ENCODE measurements at places on chromosomes 11 and 22.

DNA sequence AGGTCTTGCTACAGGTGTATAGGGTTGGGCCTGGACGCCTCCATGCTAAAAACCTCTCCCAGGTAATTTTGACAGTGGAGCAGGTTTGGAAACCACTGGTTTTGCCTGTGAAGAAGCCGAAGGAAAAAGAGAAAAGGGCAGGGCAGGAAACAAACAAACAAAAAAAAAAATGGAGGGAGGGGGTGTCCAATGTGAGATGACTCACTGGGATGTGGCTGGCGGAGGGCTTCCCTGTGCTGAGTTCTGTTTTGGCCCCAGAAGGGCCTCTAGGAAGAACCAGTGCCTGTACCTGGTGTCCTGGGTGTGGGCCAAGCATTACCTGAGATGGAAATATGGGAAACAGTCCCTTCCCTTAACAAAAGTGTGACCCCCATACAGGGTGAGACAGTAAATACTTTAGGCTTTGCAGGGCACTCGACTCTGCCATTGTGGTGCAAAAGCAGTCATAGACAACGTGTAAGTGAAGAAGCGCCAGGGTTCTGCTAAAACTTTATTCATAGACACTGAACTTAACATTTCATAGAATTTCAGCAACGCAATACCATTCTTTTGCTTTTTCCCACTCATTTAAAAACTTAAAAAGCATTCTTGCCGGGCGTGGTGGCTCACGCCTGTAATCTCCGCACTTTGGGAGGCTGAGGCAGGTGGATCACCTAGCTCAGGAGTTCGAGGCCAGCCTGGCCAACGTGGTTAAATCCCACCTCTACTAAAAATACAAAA lies 9.5 kb upstream of the DGKZ start:
- no peak for DNase-seq

- no peak for DNase-seq
Observed at GRCh38 chr11:12233602-12233925, 123.2 kb downstream of the MICAL2 start.

- no peak for DNase-seq
Observed at GRCh38 chr11:19924311-19924710, 211.7 kb downstream of the NAV2 start.

- DNase-seq = no peak
Observed at GRCh38 chr11:31328697-31329096, 40.8 kb downstream of the DCDC1 start.

- DNase-seq = no peak
Observed at GRCh38 chr22:40108396-40108795, 69.3 kb upstream of the TNRC6B start.

GRCh38 chr22:27057717-27058116 lies 400.3 kb downstream of the MIAT start:
- DNase-seq = no peak

DNA sequence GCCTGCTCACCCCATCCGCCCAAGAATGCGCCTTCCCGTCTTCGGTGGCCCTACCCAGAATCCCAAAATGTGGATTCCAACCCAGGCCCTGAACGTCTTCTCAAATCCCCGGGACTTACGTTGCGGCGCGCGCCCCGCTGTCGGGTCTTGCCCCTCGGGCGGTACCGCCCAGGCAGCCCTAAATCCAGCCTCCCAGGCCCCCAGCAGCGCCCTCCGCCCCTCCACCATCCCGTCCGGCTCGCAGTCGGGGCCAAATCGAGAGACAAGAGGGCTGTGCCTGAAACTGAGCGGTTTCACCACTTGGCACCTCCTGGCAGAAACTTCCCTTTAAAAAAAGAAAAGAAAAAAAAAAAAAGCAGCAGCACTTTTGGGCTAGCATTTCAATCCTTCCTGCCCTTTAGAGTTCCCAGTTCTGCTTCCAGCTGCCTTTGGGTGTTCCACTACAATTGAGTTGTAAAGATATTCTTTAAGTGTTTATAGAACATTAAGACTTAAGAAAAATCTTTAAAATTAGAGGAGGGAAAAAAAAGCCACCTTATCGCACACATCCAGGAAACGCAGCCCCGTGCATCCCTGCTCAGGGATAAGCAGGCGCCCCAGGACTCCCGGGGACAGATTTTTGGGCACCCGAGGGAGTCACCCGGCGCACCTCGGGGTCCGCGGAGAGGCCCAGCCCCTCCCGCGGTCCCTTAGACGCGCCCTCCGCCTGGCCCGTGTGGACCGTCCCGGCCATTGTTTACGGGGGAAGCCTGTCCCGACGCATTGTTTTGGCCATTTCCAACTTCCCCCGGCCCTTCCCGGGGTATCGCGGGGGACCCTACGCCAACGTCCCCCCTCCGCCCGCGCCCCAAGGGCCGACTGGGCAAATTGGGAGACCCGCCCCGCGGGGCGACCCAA lies 57.6 kb downstream of the KCNJ4 start:
- no peak for DNase-seq

DNA sequence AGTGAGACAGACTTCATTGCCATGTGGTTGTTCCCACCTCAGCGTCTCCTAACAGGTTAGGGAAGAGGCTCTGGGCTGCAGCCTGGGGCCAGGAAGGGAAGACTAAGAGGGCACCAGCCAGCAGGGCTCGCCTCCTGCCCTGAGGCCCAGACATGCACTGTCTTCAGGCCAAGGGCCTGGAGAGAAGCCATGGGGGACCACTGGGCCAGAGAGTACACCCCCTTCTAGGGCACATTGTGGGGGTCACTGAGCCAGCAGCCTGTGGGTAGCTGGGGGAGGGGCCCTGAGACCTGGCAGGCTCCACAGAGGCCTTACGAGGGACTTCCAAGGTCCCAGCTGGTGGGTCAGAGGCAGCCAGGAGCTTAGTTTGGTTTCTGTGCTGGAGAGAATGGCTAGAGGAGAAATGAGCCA lies 25.0 kb upstream of the MYRF start:
- DNase-seq = no peak

DNA sequence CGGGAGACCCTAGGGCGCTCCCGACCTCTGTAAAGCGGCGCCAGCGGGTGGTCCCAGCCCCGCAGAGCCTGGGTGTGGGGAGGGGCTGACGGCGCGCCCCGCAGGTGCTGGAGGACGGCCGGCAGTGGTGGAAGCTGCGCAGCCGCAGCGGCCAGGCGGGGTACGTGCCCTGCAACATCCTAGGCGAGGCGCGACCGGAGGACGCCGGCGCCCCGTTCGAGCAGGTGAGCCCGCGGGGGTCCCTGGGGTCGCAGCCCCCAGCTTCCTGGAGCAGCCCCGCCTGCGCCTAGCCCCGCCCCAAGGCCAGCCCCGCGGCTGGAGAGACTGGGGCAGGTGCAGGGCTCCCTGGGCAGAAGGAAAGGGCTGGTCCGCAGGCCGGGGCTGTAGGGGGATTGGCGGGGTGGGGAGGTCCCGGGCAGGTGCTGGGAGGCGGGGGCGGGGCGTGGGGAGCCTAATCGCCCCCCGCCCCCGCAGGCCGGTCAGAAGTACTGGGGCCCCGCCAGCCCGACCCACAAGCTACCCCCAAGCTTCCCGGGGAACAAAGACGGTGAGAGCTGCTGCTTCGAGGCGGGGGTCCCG lies 19.7 kb downstream of the EPS8L2 start:
- no peak for DNase-seq

DNA sequence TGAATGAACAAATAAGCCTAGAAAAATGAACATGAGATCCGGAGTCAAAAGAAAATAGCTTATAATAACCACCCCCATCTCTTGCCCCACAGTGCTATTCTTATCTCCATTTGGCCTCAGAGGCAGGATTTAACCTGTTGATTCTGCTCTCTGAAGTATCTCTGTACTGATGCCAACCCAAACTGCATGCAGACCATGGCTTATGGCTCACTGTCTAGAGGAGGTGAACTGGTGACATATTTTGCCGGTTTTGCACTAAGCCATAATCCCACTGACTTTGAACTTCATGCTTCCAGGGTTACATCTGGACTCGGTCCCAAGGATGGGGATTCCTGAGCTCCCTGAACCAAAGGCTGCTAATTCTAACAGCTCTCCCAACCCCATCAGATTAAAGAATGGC lies 397.1 kb downstream of the TENM4 start:
- DNase-seq = no peak

- no peak for DNase-seq
Observed at GRCh38 chr11:2742611-2743426, 43.0 kb upstream of the KCNQ1OT1 start.

GRCh38 chr11:47035108-47035507 lies 98.5 kb downstream of the CSTPP1 start:
- no peak for DNase-seq

GRCh38 chr11:18027475-18027874 lies 14.6 kb upstream of the SERGEF start:
- no peak for DNase-seq

DNA sequence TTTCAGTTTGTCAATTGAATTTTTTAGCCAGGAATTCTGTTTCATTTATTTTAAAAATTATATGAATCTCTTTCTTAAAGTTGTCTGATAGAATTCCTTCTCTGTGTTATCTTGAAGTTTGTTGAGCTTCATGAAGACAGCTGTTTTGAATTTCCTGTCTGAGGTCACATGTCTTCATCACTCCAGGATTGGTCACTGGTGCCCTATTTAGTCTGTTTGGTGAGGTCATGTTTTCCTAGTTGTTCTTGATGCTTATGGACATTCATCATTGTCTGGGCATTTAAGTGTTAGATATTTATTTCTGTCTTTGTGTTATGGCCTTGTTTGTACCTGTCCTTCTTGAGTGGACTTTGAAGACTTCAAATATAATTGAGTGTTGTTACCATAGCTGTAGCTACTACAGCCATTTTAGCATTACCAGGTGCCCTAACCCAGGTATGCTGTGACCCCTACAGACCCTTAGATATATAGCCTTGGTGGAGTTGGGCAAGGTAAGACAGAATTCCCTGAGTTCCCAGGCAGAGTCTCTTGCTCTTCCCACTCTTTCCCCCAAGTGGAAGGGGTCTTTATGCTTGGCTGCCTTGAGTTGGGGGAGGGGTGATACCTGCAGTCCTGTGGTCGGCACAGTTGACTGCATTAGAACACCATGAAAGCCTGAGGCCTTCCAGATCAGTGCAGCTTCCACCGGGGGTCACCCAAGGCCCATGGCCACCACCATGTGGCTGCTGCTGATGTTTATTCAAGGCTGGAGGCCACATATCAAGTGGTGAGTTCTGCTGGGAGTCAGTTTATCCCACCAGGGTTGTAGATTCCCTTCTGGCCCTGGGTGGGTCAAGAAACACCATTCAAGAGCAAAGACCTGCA lies 229.6 kb downstream of the DYNC2H1 start:
- DNase-seq = no peak
